Spleen (tissue), 13 donors: ENCODE measurements at places on chromosomes 13 and 19.

- no peak for DNase-seq
These were observed 940.0 kb downstream of the EFNB2 start for GRCh38 chr13:105595471-105595870.

DNA sequence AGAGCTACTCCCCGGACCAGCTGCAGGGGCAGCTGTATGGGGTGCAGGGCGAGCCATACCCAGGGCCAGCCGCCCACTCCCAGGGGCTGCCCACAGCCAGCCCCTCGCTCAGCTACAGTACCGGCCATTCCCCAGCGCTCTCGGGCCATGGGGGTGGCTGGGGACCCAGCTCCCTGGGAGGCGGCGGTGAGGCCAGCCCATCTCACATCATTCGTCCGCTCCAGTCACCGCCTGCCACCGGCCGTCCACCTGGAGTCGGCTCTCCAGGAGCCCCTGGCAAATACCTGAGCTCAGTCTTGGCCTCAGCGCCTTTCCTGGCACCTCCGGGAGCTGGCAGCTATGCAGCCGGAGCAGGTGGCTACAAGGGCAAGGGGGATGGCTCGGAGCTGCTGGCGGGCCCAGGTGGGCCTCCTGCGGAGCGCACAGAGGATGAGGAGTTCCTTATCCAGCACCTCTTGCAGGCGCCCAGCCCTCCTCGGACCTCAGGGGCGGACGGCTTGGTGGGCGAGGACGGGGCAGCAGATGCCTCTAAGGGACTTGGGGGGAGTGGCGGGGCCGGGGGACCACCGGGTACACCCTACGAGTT lies 4.9 kb downstream of the PRR12 start:
- DNase-seq, result peak; percentile 76

- no peak for DNase-seq
These were observed 19.7 kb upstream of the LDLR start for GRCh38 chr19:11069561-11069960.

DNA sequence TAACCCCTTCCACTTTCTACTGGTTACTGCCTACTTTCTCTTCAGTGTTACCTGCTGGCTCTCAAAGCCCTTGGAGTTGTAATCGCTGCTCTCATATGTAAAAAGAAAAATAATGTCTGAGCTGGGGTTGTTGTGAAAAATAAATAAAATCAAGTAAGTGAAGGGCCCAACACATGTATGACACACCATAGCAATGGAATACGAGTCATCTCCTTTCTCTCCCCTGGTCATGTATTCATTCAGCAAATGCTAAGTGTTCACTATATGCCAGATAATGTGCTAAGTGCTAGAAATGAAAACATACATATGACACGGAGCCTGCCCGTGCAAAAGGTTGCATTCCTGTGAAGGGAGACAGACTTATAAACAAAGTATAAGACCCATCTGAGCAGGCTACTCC lies 535.0 kb downstream of the RFC3 start:
- no peak for DNase-seq

GRCh38 chr19:41694196-41694595 lies 6.1 kb upstream of the CEACAM7 start:
- no peak for DNase-seq

DNA sequence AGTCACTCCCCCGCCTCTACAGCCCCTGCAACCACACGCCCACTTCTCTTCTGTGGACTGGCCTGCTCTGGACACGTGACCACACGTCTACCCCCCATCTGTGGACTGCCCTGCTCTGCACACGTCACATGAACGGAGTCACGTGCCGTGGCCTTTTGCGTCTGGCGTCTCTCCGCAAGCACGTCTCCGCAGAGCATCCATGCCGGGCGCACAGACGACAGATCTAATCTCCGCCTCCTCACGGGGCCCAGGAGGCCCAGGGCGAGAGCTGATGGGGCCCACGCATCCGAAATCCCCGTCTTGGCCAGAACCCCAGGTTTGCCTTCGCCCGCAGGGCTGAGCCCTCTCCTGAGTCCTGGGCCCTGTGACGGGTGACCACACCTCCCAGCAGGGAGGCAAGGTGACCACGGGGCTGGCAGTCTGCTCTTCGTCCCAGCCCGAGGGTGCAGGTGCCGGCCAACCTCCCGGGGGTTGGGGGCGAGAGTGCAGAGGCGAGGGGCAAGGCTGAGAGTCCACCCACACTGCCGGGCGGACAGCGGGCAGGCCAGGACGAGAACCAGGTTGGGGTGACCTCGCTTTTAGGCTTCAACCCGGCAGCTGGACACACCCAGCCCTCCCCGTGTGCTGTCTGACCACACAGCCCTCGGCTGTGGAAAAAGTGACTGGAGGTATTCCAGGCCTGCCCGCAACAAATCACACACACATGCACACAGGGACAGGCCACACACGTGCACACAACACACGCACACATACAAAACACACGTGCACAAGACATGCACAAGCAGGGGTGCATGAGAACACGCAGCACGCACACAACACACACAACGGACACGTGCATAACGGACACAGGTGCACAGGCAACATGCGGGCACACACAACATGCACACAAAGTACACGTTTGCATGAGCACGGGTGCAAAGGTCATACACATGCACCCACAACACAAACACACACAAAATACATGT lies 3.9 kb downstream of the SBNO2 start:
- DNase-seq, result peak; percentile 79

DNA sequence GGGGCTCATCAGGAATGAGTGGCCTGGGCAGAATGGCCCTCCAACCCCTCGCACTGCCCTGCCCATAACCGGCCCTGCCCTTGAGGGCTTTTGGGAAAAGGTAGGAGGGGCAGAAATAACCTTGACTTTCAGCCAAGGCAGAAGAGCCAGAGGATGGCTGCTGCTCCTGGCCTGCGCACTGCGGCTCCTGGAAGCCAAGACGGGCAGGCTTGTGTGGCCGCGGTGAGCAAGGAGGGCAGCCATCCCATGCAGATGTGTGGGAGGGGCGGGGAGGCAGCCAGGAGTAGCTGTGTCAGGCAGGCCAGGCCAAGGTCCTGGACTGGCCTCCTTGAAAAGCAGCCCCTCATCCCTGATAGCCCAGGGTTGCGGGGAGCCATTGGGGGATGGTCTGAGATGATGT lies 57.6 kb upstream of the URI1 start:
- DNase-seq, result no peak

DNA sequence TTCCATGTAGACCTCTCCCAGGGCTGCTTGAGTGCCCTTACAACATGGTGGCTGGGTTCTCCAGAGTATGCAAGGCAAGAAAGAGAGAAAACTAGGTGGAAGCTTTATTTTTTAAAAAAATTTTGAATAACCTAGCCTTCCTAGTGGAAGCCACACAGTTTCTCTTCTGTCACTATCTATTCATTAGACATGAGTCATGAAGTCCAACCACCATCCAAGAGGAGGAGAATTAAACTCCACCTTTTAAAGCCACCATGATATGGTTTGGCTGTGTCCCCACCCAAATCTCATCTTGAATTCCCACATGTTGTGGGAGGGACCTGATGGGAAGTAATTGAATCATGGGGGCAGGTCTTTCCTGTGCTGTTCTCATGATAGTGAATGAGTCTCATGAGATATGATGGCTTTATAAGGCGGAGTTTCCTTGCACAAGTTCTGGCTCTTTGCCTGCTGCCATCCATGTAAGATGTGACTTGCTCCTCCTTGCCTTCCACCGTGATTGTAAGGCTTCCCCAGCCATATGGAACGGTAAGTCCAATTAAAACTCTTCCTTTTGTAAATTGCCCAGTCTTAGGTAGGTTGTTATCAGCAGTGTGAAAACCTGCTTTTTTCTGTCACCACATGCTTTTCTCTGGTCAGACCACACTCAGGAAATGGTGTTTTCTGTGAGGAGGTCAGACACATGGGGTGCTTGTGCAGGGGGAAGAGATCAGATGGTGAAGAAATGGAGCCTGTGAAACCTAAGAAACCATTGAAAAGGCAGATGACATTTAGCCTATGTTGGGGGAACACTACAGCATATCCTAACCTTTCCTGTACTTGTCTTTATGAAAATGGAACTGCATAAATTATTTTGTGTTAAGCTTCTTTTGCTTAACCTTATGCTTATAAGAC lies 57.7 kb downstream of the ANKRD10 start:
- DNase-seq, result no peak

DNA sequence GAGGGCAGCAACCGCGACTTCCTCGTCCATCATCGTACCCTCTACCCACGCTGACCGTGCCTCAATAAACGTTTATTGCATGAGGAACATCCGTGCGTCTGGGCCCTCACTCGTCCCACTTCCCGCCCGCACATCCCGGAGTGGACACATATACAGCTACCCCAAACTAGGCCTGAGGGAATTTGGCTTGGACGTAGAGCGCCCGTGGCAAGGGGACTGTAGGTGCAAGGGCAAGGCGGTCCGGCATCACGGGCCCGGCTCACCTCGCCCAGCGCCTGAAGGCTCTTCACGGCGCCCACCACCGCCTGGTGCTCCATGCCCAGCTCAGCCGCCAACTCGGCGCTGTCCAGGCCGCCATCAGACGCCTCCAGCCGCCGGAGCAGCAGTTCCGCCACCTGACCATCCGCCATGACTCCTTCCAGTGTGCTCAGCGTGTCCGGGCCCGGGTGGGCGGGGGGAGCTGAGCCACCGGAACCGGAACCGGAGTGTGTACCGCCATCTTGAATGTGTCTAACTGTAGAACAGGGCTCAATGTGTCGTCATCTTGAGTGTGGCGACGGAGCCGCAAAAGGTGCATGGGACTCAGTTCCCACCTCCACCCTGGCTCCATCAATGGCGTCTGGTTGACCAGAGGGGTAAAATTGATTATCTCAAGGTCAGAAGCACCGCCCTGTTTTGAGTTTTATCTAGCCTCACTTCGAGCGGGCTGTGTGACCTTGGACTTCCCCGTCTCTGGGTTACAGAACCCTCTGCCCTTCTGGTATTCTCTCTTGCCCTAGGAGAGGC lies at the start of gene FARSA:
FARSA (minus strand) TSS at position 425 of the 786 bp plus-strand sequence; CDS start at position 410, 15 bp downstream.
- peak; percentile 98 for DNase-seq

GRCh38 chr13:51541809-51542258 lies 42.4 kb upstream of the WDFY2 start:
- DNase-seq, result no peak

- peak; percentile 91 for DNase-seq
These were observed at the start of gene TSHZ3 for GRCh38 chr19:31349160-31349881. TSS of gene TSHZ3 (minus strand) at chr19:31349436. CDS start at chr19:31349219, 217 bp downstream.

DNA sequence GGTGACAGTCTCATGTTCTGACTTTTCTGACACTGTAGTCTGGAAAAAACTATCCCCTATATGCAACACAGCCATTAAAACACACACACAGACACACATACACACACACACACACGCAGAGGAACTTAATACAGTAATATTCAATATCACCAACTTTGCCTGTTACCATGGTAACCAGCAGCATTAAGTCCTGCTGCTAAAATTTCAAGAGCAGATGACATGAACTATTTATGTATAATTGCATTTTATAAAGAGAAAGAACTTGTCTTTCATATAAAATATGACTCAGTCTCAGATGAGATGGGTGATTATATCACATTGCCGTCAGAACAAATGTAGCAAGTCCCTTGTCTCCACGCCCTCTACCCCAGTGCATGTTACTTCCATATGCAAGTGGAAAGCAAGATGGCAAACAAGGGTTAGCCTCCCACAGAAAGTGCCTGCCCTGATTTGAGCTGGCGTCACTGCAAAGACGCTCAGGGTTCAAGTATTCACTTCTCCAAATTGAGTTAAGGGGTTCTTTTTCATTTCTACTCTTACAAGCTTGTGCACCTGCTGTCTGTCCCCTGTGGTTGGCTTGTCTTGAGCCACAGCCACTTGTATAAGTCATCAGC lies 576.8 kb downstream of the UQCRFS1 start:
- no peak for DNase-seq

- no peak for DNase-seq
These were observed 49.0 kb upstream of the FRY start for GRCh38 chr13:31982540-31982939.

- DNase-seq, result no peak
These were observed 18.2 kb upstream of the IGFL1 start for GRCh38 chr19:46211201-46211881.

DNA sequence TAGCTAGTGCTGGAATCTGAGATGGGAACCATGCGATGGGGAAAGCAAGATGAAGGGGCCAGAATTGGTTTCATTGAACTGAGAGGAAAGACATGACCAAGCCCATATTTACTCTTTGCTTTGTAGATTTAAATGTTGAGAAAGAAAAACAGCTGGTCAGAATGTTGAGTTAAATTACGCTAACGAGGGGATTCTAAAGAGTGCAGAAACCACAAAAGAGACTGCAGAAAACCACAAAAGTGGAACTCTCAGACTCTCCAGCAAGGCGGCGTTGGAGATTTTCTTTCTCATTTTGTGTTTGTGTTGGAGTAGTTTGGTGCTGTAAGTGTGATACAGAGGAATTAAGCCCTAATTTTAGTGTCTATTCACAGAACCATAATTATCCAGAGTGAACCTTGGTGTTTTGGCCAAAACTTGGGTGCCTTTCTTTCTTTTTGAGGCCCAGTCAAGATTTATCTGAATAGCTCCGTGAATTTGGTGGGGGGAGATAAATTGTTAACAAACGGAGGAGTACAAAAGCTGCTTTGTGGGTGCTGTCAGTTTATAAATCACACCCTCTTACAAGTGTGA lies 26.3 kb downstream of the SAE1 start:
- no peak for DNase-seq
